ENCODE measurements at places on chromosomes 7 and 10.

DNA sequence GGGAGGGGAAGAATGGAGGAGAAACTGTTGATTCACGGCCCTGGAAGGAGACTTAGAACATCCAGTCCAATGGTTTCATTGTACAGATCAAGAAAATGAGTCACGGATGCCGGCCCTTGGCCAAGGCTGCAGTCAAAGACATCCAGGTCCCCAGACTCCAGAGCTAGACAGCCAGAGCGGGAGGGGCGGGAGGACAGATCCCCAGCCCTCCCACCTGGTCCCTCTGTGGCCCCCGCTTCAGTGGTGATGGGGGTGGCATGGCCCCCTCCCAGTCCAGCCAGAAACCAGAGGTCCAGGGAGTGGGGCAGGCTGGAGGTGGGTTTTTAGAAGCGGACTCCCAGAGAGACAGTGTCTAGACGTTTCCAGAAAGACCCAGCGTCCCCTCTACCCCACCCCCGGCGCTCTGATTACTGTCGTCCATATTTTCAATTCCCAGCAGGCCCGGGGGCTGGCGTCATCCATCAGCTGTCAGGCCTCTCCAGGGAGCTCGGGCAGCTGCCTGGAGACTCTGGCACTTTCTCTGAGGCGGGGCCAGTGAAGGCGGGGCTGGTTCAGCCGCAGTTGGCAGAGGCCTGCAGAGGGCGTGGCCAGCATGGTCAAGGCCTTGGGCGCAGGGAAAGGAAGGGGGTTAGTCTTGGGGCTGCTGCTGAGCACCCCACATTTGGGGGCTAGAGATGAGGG lies 8.0 kb upstream of the HSPB1 start:
- peak; percentile 88 for DNase-seq

- no peak for DNase-seq
Observed at GRCh38 chr10:101986624-101986971, 69.4 kb downstream of the ARMH3 start.

DNA sequence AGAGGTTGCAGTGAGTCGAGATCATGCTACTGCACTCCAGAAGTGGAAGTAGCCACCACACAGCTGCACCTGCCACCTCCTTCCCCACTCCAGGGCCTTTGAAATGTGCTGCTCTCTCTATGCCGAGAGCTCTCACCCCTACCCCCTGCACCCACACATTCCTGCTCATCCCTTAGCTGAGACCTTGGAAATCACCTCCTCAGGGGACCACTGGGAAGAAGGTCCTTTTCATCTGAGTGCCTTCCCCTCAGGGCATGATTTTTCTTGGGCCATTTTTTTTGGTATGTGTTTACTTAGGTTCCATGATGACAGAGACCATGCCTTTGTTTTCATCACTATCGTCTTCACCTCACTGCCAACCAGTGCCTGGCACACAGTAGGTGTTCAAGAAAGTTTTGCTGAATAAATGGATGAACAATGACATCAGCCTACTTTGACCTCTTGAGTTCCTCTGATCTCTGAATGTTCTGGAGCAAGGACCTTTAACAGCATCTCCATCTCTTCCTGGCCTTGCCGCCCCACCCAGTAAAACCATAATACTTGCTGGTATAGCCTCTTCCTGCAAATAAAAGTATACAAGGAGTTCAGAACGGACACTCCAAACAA lies 166.6 kb upstream of the KLF14 start:
- DNase-seq = no peak

GRCh38 chr10:35925493-35925892 lies 283.4 kb upstream of the FZD8 start:
- no peak for DNase-seq

DNA sequence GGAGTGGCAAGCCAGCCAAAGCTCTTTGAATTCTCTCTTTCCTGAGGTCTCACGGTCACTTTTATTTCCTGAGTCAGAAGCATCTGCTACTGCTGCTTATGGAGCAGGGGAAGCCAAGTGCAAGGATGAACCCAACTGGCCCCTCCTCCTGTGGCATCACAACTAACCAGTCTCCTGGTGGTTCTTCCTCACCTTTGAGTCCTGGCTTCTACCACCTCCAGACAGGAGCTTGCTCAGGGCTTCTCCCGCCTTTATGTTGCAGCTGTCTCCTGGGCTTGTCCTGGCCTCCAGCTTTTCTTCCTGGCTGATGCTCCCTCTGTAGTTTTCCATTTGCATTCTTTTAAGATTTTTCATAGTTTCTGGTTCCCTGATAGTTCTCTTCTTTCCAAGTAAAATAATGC lies 349.7 kb upstream of the NRP1 start:
- DNase-seq = peak; percentile 14

GRCh38 chr10:99975106-99975829 lies 34.5 kb downstream of the DNMBP start:
- no peak for DNase-seq

DNA sequence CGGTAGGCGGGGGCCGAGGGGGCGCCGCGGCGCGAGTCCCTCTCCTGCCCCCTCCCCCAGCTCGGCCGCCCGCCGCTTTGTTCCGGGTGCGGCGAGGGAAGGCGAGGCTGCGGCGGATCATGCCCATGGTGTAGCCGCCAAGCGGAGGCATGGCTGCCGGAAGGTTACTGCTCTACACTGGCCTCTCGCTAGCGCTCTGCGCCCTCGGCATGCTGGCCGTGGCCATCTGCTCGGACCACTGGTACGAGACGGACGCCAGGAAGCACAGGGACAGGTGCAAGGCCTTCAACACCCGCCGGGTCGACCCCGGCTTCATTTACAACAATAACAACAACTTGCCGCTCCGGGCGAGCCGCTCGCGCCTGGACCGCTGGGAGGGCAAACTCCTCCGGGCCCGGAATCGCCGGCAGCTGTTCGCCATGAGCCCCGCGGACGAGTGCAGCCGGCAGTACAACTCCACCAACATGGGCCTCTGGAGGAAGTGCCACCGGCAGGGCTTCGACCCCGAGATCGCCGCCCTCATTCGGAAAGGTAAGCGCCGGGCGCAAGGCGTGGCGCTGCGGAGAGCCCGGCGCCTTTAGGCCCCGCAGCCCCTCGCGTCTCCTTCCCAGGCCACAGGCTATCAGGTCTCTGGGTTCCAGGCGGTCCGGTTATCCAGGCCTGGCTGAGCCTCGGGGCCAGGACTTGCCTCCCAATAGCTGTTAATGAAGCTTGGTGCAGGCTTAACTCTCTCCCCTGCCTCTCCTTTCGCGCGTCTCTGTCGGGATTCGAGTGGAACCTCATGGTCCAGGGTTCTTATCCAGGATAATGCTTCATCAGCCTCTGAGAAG lies 513 bp downstream of the TMEM178B start:
- no peak for DNase-seq

GRCh38 chr10:69968830-69969229 lies 83.8 kb upstream of the MACROH2A2 start:
- no peak for DNase-seq

- DNase-seq = no peak
Observed at GRCh38 chr10:5540080-5540479, 15.3 kb downstream of the CALML3 start.

DNA sequence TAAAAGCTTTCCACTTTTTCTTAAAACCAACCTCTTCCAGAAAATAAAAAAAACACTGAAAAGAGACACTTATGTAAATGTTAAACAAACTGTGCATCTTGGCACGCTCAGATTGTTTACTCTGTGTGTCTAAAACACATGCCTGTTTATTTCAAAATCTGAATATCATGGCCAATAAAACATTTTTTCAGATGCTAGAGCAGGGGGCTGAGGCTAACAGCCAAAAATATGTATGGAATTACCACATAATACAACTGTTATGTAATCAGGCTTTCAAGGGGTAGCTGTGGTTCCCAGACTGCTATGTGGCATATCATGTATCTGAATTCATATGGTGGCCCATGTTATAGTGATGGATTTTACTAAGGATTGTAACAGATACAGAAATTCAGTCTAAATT lies 130.4 kb downstream of the HIBADH start:
- DNase-seq = no peak

DNA sequence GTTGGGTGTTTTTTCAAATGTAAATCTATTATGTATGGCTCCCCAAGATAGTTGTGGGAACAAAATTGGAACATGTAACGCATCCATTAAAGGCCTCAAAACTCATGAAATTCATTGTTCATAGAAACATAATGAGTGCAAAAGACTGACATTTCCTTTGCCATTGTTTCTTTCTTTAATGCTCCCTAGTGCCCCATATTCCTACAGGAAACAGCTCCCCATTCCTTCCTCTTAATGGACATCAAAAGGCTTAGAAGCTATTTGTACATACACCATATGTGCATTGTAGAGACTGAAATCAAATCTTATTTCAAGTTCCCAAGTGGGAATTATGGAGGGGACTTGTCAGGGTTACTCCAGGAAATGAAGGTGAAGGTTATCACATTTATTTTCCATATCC lies 139.1 kb downstream of the AHR start:
- DNase-seq = no peak

- DNase-seq = no peak
Observed at GRCh38 chr7:154304231-154304630, 252.0 kb downstream of the DPP6 start.

- DNase-seq = no peak
Observed at GRCh38 chr7:97499204-97499603, 232.7 kb upstream of the TAC1 start.

DNA sequence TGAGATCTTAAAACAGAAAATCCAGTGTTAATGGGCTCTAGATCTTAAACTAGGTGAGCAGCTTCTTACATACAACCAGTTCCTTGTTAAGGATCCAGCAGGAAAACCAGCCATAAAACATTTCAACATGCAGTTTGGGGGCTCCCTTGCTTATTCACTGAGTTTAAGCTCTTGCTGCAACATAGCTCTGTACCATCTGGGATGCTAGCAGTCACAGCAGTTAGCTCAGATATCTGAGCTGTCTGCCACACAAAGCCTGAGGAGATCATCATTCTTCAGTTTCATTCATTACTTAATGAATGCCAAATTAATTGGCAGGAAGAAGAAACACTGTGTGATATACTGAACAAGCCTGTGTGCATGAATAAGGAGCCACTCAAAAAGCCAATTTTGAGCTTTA lies 62.8 kb downstream of the PODXL start:
- no peak for DNase-seq

DNA sequence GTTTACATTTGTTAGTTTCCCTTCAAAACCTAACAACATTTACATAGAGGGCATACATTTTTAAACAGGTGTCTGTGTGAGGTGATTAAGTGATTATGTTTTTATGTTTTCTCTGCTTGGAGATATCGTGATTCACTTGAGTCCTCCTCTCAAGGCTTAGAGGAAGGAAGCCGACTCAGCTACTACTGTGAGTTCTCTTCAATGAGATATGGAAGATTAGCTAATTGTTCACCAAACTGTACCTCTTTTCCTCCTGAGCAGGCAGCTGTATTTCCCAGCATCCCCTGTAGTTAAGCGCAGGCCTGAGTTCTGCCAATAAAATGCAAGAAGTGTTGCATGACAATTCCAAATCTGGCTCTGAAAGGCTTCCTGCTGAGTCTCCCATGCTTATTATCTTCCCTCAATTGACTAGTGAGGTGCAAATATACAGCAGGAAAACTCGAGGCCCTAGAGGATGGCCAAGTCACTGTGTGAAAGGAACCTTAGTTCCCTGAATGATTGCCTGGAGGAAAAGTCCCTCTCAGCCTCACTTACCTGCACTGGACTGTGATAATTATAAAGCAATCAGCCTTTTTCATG lies 528.7 kb downstream of the GRM8 start:
- DNase-seq = no peak

DNA sequence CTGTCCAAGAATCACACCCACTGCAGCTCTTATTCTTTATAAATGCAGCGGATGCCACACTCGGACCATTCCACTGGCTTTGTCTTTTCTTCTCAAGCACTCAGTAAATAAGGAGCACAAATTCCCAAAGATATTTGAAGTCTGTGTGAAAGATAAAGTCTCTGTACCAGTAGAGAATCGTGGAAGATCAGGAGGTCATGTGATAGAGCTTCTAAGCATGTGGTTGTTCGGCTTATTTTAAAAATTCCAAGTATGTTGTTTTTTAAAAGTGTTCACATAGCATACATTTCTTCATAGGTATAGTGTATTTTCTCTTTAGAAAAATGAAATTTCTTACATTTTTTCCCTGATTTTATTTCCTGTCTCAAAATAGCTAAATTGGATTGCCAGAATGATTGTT lies 75.8 kb downstream of the NOC3L start:
- peak; percentile 11 for DNase-seq

DNA sequence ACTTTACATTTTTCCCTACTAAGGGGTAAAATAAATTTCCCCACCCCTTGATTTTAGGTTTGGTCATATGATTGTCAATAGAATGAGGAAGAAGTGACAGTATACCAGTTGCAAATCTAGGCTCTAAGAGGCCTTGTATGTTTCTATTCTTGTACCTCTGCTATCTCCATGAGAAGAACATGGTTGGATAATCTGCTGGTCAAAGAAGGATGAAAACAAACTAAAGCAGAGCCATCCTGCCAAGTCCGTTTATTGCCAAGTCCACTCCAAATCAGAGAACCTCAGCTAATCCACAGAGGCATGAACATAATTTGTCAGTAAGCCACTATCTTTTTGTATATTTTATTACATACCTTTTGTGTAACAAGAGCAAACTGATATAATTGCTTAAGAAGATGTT lies 98.0 kb downstream of the CRPPA start:
- no peak for DNase-seq

- no peak for DNase-seq
Observed at GRCh38 chr10:30365278-30365677, 16.2 kb upstream of the MTPAP start.

Measured in AG08395 (cell line).